ENCODE measurements at places on chromosomes 1 and 21.

DNA sequence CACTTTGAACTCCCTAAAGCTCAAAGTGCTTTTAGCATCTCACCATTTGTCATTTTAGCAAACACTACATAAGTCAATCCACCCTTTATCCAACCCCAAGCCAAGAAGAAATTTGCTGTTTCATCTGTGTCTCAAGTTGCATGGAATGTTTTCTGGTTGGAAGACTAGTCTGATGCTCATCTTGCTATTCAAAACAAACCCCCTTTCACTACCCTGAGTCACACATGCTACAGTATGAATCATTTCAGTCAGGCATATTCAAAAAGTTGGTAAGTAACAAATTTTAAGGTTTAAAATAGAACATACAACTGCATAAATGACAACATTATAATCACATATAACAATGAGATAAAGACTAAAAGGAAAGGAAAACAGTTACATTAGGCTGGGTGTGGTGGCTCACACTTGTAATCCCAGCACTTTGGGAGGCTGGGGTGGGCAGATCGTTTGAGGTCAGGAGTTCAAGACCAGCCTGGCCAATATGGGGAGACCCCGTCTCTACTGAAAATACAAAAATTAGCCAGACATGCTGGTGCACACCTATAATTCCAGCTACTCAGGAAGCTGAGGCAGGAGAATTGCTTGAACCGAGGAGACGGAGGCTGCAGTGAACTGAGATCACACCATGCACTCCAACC is 38.7 kb downstream of the DSTYK start:
- peaks cover 10% of the 10 kb centered on the region for H3K36me3 ChIP-seq
- peaks cover 23% of the 10 kb centered on the region for H3K4me1 ChIP-seq
- peak overlapping the region; percentile 50 for H3K27ac ChIP-seq
- no peak for DNase-seq
- H3K4me3 ChIP-seq: no peak overlapping the region
- H3K27me3 ChIP-seq: no peaks in the 10 kb centered on the region

DNA sequence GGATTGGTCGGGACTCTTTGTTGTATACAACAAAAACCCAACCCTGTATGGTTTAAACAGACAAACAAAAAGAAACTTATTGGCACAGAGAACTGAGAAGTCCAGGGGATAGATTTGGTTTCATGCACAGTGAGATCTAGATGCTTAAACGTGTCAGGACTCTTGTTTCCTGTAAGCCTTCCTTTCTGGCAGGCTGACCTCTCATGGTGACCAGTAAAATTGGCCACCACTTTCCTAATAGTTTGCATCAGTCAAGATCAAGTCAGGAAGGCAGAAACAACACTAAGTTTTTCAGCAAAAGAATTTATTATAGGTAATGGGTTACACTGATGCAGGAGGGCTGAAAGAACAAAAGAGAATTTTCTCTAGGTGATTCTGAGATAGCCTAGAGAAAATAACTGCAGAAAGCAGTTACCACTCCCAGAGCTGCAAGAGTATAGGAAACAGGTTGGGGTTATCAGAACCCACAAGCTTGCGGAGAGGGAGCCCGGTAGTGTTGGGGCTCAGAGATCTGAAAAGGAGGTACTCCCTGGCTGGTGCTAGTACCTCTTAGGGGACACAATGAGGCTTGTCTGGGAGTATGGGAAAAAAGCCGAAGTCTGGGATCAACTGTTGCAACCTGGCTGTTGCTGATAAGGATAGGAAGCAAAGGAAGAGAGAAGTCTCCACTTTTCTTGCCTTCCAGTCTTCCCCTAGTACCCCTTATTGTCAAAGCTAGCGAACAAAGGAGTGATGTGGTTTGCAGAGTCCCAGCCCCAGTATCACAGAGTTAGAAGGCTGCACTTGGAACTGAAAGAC is 21.4 kb downstream of the CITED4 start:
- H3K4me1 ChIP-seq: no peaks in the 10 kb centered on the region
- H3K4me3 ChIP-seq: no peak overlapping the region
- H3K36me3 ChIP-seq: no peaks in the 10 kb centered on the region
- no peaks in the 10 kb centered on the region for H3K27me3 ChIP-seq
- H3K27ac ChIP-seq: no peak overlapping the region
- no peak for DNase-seq

DNA sequence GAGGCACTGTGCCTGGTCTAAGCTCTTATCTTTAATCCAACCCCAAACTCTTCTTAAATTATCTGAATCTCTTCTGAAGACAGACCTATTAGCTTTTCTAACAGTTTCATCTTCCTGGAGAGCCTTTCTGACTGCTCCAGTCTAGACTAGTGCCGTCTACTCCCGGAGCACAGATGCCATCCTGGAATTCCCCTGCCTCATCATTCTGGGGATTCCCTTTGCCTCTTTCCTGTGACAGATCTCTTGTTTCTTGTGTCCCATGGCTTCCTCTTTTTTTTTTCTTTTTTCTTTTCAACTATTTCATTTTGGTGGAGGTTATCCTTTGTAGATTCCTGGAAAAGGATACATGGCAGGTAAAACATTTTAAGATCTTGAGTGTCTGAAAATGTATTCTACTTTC is 11.7 kb downstream of the SEMA4A start:
- H3K4me1 ChIP-seq: no peaks in the 10 kb centered on the region
- no peak for DNase-seq
- no peaks in the 10 kb centered on the region for H3K27me3 ChIP-seq
- H3K4me3 ChIP-seq: no peak overlapping the region

GRCh38 chr1:226915672-226915995 is 24.5 kb upstream of the COQ8A start:
- no peaks in the 10 kb centered on the region for H3K4me1 ChIP-seq
- no peak overlapping the region for H3K4me3 ChIP-seq
- no peaks in the 10 kb centered on the region for H3K27me3 ChIP-seq
- H3K27ac ChIP-seq: no peak overlapping the region
- no peaks in the 10 kb centered on the region for H3K36me3 ChIP-seq
- DNase-seq: no peak

GRCh38 chr1:199197695-199198094 is 558.9 kb downstream of the PTPRC start:
- no peaks in the 10 kb centered on the region for H3K27me3 ChIP-seq
- H3K36me3 ChIP-seq: no peaks in the 10 kb centered on the region
- DNase-seq: no peak
- H3K27ac ChIP-seq: no peak overlapping the region

- H3K36me3 ChIP-seq: no peaks in the 10 kb centered on the region
- H3K27me3 ChIP-seq: no peaks in the 10 kb centered on the region
- no peak overlapping the region for H3K4me3 ChIP-seq
- DNase-seq: no peak
- no peak overlapping the region for H3K27ac ChIP-seq
- H3K4me1 ChIP-seq: peaks cover 10% of the 10 kb centered on the region
Measured at GRCh38 chr21:29293495-29293894, 5.2 kb upstream of the BACH1 start.

DNA sequence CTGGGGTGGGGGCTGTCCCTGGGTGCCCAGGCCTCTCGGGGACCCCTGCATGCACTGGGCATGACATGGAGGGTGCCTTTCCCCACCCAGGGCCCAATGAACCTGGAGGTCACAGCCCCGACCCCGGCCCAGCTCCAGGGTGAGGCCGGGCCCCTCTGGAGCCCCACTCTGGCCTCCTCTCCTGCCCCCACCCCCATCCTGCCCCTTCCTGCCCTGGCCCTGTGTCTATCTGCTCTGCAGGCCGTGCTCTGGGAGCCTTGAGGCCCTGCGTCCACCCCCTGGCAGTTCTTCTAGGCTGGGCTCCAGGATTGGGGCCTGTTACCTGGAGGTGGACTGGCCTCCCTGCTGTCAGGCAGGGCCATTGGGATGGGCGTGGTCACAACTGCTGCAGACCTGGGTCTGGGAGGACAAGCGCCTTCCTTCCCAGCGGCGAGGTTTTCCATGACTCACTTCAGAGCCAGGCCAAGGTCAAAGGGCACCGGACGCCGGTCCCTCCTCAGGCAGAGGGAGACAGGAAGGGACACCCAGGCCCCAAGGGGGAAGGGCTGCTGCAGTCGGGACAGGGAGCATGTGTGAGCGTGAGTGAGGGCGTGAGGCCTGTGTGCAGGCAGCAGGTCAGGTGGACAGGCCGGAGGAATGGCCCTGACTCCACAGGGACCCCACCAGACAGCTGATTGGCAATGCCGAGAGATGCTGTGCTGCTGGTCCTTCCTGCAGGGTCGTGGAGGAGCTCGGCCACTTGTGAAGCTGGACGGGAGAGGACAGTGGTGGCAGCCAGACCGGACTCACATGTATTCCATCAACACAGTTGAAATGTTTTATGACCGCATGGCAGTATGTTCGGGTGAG is 31.1 kb upstream of the POFUT2 start:
- H3K4me1 ChIP-seq: no peaks in the 10 kb centered on the region
- DNase-seq: peak; percentile 68
- no peaks in the 10 kb centered on the region for H3K27me3 ChIP-seq
- no peaks in the 10 kb centered on the region for H3K36me3 ChIP-seq
- H3K27ac ChIP-seq: no peak overlapping the region

- no peak overlapping the region for H3K4me3 ChIP-seq
- H3K4me1 ChIP-seq: no peaks in the 10 kb centered on the region
- H3K27me3 ChIP-seq: no peaks in the 10 kb centered on the region
- peaks cover 12% of the 10 kb centered on the region for H3K36me3 ChIP-seq
Measured at GRCh38 chr1:248817065-248817464, 8.7 kb downstream of the SH3BP5L start.

DNA sequence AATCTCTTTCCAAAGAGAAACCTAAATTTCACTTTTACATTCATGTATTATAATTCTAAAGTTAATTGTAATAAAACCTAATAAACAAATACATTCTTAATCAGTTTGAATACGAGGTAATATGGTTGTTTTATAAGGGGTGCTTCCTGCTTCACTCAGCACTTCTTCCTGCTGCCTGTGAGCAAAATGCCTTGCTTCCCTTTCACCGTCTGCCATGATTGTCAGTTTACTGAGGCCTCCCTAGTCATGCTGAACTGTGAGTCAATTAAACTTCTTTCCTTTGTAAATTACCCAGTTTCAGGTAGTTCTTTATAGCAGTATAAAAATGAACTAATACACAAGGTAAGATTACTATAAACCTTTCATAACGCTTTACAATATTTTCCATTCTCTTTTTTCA is 491.1 kb upstream of the LRRC7 start:
- H3K4me1 ChIP-seq: no peaks in the 10 kb centered on the region
- H3K4me3 ChIP-seq: no peak overlapping the region
- H3K36me3 ChIP-seq: no peaks in the 10 kb centered on the region
- H3K27me3 ChIP-seq: no peaks in the 10 kb centered on the region
- no peak overlapping the region for H3K27ac ChIP-seq

DNA sequence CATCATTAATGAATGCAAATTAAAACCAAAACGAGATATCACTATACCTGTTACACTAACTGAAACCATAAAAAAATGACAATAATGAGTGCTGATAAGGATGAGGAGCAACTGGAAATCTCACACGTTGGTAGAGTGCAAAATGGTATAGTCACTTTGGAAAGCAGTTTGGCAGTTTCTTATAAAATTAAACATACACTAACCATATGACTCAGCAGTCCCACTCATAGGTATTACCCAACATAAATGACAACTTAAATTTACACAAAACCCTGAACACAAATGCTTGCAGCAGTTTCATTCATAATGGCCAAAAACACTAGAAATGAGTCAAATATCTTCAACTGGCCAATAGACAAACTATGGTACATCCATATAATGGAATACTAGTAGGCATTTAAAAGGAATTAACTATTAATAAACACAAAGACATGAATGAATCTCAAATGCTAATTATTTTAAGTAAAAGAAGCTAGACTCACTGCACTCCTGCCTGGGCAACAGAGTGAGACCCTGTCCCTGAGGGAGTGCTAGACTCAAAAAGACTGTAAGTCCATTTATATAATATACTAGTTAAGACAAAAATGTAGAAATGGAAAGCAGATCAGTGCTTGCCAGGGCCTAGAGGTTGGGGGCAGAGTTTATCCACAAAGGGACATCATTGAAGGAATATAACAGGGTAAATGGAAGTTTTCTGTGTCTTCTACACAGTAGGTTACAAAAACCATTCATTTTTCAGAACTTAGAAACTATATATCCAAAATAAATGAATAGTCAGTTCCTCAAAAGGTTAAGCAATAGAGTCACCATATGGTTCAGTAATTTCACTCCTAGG is 77.4 kb downstream of the EIF4G3 start:
- DNase-seq: no peak
- peaks cover 27% of the 10 kb centered on the region for H3K36me3 ChIP-seq
- no peak overlapping the region for H3K4me3 ChIP-seq
- no peak overlapping the region for H3K27ac ChIP-seq
- H3K4me1 ChIP-seq: peaks cover 3% of the 10 kb centered on the region
- H3K27me3 ChIP-seq: no peaks in the 10 kb centered on the region

- peak overlapping the region; percentile 88 for H3K4me3 ChIP-seq
- peaks cover 9% of the 10 kb centered on the region for H3K4me1 ChIP-seq
- no peak for DNase-seq
- no peaks in the 10 kb centered on the region for H3K36me3 ChIP-seq
Measured at GRCh38 chr21:45074818-45075595, 627 bp downstream of the ADARB1 start.

- no peak for DNase-seq
- H3K4me3 ChIP-seq: no peak overlapping the region
- H3K4me1 ChIP-seq: no peaks in the 10 kb centered on the region
- H3K27me3 ChIP-seq: no peaks in the 10 kb centered on the region
Measured at GRCh38 chr1:178371933-178372388, 124.8 kb downstream of the CLEC20A start.

DNA sequence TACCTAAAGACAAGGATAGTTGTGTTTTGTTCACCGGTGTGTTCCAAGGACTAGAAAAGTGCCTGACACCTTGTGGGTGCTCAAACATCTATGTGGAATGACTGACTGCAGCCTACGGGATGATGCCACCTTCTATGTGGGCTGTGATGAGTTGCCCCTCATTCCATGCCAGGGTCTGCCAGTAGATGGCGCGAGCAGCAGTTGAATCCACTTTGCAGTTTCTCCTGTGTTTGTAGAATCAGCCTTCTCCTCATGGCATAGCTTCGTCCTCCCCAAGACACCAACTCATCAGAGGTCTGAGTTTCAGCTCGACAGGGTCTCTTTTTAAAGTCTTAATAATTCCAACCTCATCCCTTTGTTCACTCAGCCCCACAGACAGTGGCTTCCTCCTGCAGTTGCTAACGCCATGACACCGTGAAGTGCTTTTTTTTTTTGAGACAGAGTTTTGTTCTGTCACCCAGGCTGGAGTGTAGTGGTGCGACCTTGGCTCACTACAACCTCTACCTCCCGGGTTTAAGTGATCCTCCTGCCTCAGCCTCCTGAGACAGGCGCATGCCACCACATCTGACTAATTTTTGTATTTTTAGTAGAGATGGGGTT is 133.7 kb downstream of the CAPN8 start:
- H3K27ac ChIP-seq: no peak overlapping the region
- H3K36me3 ChIP-seq: no peaks in the 10 kb centered on the region
- H3K4me3 ChIP-seq: no peak overlapping the region
- H3K27me3 ChIP-seq: no peaks in the 10 kb centered on the region

- H3K4me3 ChIP-seq: no peak overlapping the region
- H3K27ac ChIP-seq: no peak overlapping the region
- no peaks in the 10 kb centered on the region for H3K36me3 ChIP-seq
- H3K4me1 ChIP-seq: no peaks in the 10 kb centered on the region
- H3K27me3 ChIP-seq: no peaks in the 10 kb centered on the region
- no peak for DNase-seq
Measured at GRCh38 chr1:221634606-221635005, 107.3 kb downstream of the DUSP10 start.

All from RWPE2 (cell line).